ENCODE measurements at places on chromosomes 6 and 20.

DNA sequence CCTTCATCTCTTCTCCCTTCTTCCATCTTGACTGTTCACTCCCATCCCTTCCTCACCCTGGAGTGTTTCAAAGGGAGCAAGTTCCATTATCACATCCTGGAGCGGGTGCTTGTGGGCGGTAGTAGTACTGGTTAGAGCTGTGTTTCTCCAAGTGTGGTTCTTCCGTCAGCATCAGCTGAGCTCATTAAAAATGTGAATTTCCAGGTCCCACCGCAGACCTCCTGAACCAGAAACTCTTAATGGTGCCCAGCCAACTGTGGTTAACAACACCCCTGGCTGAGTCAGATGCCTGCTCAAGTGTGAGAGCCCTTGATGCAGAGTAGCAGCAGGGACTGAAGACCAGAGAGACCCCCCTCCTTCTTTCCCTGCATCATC, 24.4 kb downstream of the ANGPT4 start:
- no peak for DNase-seq

- DNase-seq, result no peak
Observed at GRCh38 chr6:168007592-168008338, 10.3 kb downstream of the KIF25 start.

GRCh38 chr6:149941583-149942460, at the start of gene ULBP2:
ULBP2 (plus strand) TSS chr6:149942014; CDS start chr6:149942073, 59 bp downstream.
- DNase-seq, result no peak

DNA sequence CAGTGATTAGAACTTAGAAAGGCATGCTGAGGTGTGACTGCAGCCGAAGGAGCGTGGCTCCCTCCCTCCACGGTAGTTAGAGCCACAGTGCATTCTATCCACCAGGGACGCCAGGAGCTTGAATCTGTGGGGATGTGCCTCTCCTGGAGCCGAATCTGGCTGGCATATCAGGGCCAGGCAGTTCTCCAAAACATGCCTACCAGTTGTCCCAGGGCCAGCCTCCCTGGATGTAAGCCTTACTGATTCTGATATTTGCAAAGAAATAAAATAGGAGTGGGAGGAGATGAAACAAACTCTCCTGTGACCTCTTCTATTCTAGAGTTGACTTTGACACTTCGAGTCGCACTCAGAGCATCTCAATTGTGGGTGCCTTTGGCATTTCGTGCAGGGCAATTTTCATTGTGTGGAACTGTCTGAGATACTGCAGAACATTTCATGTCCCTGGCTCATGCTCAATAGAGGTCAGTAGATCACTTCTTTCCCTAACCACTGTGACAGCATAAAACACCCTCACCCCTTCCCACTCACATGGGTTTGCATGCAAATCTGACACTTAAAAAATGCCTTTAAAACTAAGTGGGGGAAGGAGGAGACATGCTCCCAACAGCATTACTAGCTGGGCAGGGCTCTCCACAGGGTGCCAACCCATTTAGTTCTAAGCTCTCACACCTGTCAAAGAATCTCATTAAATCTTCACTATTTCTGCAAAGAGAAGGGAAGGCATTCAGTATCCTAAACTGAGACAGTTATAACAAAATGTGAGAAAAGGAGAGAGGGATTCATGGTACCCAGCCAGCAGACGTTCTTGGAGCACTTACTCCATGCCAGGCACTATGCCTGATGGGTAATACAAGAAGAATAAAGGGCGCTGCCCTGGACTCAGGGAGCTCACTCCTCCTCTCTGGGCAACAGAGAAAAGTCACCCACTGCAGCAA, 378.9 kb downstream of the PREX1 start:
- no peak for DNase-seq

DNA sequence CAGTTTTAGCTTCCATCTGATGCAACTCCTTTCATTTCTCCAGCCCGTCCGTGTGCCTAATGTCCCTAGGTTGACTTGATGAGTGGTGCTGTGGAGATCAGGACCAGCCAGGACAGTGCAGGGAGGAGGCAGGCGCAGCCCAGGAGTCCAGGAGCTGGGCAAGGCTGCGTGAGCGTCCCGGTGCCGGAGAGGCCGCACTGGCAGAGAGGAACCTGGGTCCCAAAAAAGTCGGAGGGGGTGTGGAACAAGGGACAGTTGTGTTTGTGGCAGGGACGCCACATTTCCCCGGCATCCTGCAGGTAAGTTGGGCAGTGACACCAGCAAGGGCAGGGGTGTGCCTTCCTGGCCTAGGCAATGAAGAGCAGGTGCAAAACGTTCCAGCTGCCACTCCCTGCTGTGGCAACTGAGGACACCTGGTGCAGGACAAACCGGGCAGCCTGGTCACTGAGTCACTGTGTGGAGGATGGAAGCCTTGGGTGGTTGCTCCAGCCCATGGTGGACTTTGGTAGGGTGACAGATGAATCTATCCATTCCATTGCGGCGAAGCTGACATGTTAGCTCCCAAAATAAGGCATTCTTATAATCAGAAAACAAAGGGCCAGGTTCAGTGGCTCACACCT, 53.2 kb downstream of the RAMACL start:
- DNase-seq, result no peak
